ENCODE measurements at places on chromosomes 1 and 21. TPM values are rescaled to one million over a fixed set of nuclear protein-coding genes. Genes with fewer than 3 reads are reported as not detected.

PTGS2 gene
- 10.0 TPM for total RNA-seq

- DNase-seq: no peak
Observed at GRCh38 chr1:186925881-186926669, 97.3 kb downstream of the PLA2G4A start.

IFI44L gene
- 4.7 TPM for total RNA-seq

ARHGAP30 gene
- total RNA-seq: 0.04 TPM

FCRL4 gene
- not detected for total RNA-seq

GBP7 gene
- not detected for total RNA-seq

DPT gene
- total RNA-seq: not detected

TNFRSF18 gene
- 0.18 TPM for total RNA-seq

PRAMEF27 gene
- total RNA-seq: not detected

DNA sequence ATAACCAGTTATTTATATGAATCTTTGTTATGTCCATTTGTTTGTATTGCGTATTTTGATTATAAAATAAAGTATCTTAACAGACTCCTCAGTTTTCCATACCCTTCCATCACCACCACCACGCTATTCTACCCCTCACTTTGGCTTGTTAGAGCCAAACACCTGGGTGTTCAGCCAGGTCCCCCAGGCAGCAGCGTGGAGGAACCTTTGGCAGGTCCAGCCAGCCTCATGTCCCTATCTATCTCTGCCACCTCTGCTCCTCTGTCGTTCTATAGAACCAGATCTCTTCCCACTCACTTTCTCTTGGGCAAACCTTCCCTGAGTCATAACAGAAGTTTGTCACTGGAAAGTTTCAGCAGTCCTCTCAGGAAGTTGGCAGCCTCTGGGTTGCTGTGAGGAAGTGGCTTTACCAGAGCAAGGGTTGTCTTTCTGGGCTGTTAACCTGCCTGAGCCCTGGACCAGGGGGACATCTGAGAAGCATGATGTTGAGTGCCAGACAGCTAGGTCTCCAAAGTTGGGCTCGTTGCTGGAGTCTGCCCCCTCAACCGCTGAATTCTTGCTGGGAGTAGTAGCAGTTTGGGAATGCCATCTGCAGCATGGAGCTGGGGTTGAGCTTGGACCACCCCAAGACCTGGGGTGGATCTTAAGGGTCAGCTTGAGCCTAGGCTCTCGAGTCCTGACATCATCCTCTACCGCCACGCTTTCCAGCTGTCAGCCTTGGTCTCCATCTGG, 996 bp upstream of the SH3BGRL3 start:
- DNase-seq: no peak

DISP1 gene
- 2.1 TPM for total RNA-seq

FAM3B gene
- total RNA-seq: not detected

TMEM200B gene
- total RNA-seq: 0.92 TPM

S100A16 gene
- total RNA-seq: 689 TPM

DNA sequence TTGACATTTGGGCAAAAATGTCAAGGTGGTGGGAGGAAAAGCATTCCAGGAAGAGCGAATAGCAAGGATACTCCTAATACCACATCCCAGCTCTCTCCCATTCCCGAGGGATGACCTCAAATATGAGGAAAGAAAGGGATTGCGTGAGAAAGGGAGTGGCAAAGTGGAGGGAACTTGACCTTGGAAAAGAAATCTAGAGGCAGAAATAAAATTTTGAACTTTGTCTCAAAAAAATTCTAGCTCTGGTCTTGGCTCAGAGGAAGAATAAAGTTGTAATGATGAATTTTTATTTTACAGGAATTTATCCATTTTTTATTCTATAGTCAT, 127.8 kb downstream of the TBX19 start:
- no peak for DNase-seq

GRCh38 chr1:67407498-67407897, 22.7 kb downstream of the SERBP1 start:
- DNase-seq: no peak

DNA sequence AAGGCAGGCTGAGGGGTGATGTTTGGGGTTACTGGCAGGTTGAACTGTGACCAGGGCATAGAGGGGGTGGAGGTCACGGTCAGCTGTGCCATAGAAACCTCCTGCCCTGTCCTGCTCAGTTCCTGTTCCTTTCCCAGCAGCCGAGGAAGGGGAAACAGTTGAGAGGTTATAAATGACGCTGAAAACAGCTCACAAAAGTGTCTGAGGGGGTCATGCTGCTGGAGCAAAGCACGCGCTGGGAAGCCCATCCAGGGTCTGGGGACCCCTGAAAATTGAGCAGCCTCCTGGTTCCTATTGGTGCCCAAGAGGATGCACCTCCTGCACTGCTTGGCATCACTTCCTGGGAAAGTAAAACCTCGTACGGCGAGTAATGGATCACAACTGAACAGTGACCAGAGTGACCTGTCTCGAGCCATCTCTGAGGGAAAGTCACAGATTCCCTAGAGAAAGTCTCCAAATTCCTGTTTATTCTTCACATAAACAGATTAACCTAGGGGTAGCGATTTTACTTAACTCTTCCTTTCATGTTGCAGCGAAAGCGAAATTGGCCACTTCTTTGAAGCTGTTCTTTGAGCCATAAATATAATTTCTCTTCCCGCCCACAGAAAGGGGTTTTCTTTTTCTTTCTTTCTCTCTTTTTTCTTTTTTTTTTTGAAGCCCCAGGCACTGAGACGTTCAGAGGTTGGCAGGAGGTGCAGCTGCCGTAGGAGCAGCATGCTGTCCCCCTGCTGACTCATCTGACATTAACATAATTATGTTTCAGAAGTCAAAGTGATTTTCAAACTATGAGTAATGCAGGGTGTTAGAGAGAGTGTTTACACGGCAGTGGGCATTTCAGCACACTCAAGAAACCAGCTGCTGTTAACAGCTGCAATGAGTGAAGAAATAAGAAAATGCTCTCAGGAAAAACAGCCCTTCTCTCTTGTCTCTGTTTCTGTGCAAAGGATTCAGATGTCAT, 41.8 kb upstream of the ATF3 start:
- peak; percentile 45 for DNase-seq

DNA sequence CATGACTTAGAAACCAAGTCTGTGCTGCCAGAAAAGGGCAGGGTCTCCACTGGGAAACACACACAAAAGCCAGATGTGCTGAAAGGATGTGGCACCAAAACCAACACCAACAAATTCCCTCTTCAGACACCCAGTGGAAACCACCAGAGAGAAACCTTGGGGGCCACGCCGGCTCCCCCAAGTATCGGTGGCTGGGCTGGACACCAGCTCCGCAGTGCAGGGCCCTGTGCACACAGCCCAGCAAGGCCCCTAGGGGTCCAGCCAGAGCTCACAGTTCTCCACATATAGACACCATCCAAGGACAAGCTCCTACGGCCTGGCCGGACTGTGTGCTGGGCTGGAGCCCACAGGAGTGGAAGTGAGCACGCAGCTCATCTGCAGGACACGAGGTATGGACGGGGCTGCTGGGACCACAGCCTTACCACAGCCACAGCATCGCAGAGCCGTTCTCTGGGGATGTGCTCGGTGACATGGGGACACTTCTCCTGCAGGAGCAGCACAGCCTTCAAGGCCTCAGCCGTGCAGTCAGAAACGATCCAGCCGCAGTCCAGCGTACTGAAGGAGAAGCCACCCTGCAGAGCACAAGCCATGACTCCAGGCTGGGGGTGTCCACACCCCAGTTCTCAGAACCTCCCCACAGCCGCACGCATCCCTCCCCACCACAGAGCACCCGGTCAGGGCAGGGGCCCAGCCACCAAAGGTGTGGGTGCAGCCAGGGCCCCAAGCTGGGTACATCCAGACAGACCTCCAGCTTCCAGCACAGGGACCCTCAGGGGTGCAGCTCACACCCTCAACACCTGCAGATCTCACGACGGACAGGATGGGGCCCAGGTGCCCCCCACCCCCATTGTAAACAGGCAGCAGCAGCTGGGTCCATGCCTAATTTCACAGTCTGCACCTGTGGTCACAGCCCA, 21.3 kb downstream of the LSS start:
- no peak for DNase-seq

DNA sequence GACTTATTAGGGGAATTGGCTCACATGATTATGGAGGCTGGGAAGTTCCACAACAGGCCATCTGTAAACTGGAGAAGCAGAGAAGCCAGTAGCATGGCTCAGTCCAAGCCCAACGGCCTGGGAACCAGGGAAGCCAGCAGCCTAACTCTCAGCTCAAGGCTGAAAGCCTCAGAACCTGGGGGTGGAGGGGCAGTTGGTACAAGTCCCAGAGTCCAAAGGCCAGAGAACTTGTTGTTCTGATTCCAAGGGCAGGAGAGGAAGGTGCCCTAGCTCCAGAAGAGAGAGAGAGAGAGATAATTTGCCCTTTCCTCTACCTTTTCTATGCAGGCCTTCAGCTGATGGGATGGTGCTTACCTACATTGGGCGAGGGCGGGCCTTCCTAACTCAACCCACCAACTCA, 55.3 kb downstream of the MAN1C1 start:
- DNase-seq: no peak

CFHR5 gene
- not detected for total RNA-seq

GRCh38 chr1:172148213-172148612, 272.3 kb upstream of the C1orf105 start:
- no peak for DNase-seq

- no peak for DNase-seq
Observed at GRCh38 chr1:108646648-108647269, 14.1 kb downstream of the HENMT1 start.

- DNase-seq: no peak
Observed at GRCh38 chr1:202189001-202189790, 4.4 kb upstream of the LGR6 start.

All from pulmonary artery endothelial cell (primary cell).